Breast epithelium (tissue), 4 donors: ENCODE measurements at places on chromosomes 7 and 10. TPM values are rescaled to one million over a fixed set of nuclear protein-coding genes. Genes with fewer than 3 reads are reported as not detected.

Gene C7orf33
- not detected for total RNA-seq

- no peak overlapping the region for H3K27ac ChIP-seq
- no peak for DNase-seq
- H3K36me3 ChIP-seq: peaks cover 21% of the 10 kb centered on the region
- no peaks in the 10 kb centered on the region for H3K4me1 ChIP-seq
- H3K4me3 ChIP-seq: no peak overlapping the region
Observed at GRCh38 chr7:98974906-98975816, 96.8 kb downstream of the TRRAP start.

GRCh38 chr10:127407551-127407950 is 141.6 kb upstream of the NPS start:
- peaks cover 6% of the 10 kb centered on the region for H3K36me3 ChIP-seq
- no peaks in the 10 kb centered on the region for H3K4me1 ChIP-seq
- no peak overlapping the region for H3K4me3 ChIP-seq
- DNase-seq: peak; percentile 28
- no peak overlapping the region for H3K27ac ChIP-seq
- no peaks in the 10 kb centered on the region for H3K27me3 ChIP-seq

- H3K27me3 ChIP-seq: no peaks in the 10 kb centered on the region
- H3K36me3 ChIP-seq: no peaks in the 10 kb centered on the region
- H3K4me1 ChIP-seq: no peaks in the 10 kb centered on the region
- peak overlapping the region; percentile 7 for H3K27ac ChIP-seq
- no peak for DNase-seq
Observed at GRCh38 chr7:102914585-102914984, 1.8 kb downstream of the LRRC17 start.

DNA sequence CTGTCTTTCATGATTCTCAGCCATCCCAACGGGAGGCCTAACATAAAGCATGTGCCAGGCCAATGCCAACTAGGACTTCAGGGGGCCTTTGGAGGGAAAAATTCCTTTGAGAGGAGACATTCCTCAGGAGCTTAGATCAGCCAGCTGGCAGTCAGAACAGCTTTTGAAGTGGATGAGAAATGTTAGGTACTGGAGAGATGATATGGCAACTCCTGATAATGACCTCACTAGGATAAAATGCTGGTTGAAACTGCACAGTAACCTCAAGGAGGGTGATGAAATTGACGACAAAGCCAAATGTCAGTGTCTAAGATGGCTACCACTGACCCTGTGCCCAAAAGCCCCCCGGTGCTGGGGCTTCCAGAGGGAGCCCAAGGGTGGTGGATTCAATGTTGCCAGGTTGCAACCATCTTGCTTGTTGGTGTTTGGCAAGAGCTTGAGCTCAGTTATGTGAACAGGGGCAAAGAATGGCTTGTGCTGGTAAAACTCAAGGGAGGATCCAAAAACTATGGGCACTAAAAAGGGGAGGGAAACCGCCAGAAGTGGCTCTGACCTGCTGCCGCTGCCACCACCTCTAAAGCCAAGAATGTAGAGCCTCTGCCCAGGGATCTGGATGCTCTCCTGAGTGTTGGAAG is 121.2 kb downstream of the UBE2H start:
- H3K36me3 ChIP-seq: no peaks in the 10 kb centered on the region
- no peak for DNase-seq
- H3K4me3 ChIP-seq: no peak overlapping the region
- H3K4me1 ChIP-seq: peaks cover 5% of the 10 kb centered on the region
- H3K27me3 ChIP-seq: no peaks in the 10 kb centered on the region
- peak overlapping the region; percentile 74 for H3K27ac ChIP-seq

GRCh38 chr10:75250934-75251333 is 15.2 kb upstream of the COMTD1 start:
- H3K4me1 ChIP-seq: no peaks in the 10 kb centered on the region
- no peak overlapping the region for H3K27ac ChIP-seq
- H3K27me3 ChIP-seq: no peaks in the 10 kb centered on the region

- no peak overlapping the region for H3K27ac ChIP-seq
- H3K4me3 ChIP-seq: no peak overlapping the region
- H3K36me3 ChIP-seq: no peaks in the 10 kb centered on the region
Observed at GRCh38 chr7:11843113-11843765, 11.2 kb upstream of the THSD7A start.
